Heart left ventricle (tissue), 16 donors: ENCODE measurements at places on chromosomes 1 and 21. TPM values are rescaled to one million over a fixed set of nuclear protein-coding genes. Genes with fewer than 3 reads are reported as not detected.

- H3K4me3 ChIP-seq = no peak overlapping the region
- H3K27ac ChIP-seq = no peak overlapping the region
- no peaks in the 10 kb centered on the region for H3K36me3 ChIP-seq
- no peaks in the 10 kb centered on the region for H3K4me1 ChIP-seq
- no peak for DNase-seq
These were observed 618.3 kb downstream of the SMYD3 start for GRCh38 chr1:245888809-245889208.

- H3K27ac ChIP-seq = no peak overlapping the region
- DNase-seq = no peak
- H3K36me3 ChIP-seq = no peaks in the 10 kb centered on the region
- no peak overlapping the region for H3K4me3 ChIP-seq
- H3K4me1 ChIP-seq = no peaks in the 10 kb centered on the region
These were observed 351.4 kb downstream of the NUF2 start for GRCh38 chr1:163672976-163673758.

- no peaks in the 10 kb centered on the region for H3K4me1 ChIP-seq
- no peak overlapping the region for H3K27ac ChIP-seq
- H3K4me3 ChIP-seq = no peak overlapping the region
- DNase-seq = no peak
- H3K27me3 ChIP-seq = no peaks in the 10 kb centered on the region
- no peaks in the 10 kb centered on the region for H3K36me3 ChIP-seq
These were observed 41.3 kb upstream of the ARHGEF10L start for GRCh38 chr1:17498214-17498613.

- no peaks in the 10 kb centered on the region for H3K27me3 ChIP-seq
- DNase-seq = no peak
- no peak overlapping the region for H3K4me3 ChIP-seq
- H3K36me3 ChIP-seq = no peaks in the 10 kb centered on the region
- H3K4me1 ChIP-seq = no peaks in the 10 kb centered on the region
These were observed 202.5 kb downstream of the TTLL7 start for GRCh38 chr1:83796409-83796808.

DNA sequence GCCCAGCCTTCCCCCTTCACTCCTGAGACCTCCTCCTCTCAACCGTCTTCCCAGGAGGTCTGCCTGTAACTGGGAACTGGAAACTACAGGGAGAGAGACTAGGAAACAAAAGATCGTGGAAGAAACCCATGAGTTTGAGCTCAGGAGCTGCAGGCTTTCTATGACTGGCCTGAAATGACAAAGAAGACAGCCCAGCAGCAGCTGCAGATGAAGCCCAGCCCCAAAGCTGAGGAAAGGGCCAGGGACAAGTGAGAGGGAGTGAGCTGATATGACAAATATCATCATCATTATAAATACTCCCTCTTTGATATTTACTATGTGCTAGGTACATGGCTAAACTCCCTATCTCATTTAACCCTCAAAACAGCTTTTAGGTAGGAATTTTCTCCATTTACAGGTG is 142.6 kb upstream of the CTTNBP2NL start:
- no peak overlapping the region for H3K27ac ChIP-seq
- H3K36me3 ChIP-seq = no peaks in the 10 kb centered on the region
- no peaks in the 10 kb centered on the region for H3K27me3 ChIP-seq

GRCh38 chr1:37714689-37715088 is 22.4 kb downstream of the CDCA8 start:
- no peak overlapping the region for H3K27ac ChIP-seq
- no peaks in the 10 kb centered on the region for H3K4me1 ChIP-seq
- no peaks in the 10 kb centered on the region for H3K27me3 ChIP-seq
- no peak for DNase-seq
- no peaks in the 10 kb centered on the region for H3K36me3 ChIP-seq

DNA sequence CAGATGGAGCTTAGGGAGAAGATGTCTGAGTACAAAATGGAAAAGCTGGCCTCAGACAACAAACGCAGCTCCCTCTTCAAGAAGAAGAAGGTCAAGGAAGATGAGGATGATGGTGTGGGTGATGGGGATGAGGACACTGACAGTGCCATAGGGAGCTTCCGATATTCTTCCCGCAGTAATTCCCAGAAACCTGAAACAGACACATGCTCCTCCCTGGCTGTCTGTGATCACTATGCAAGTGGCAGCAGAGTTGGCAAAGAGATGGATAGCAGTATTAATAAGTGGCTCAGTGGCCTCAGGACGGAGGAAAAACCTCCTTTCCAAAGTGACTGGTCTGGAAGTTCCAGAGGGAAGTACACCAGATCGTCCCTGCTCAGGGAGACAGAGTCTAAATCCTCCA is 33.8 kb downstream of the STYXL2 start:
- peaks cover 58% of the 10 kb centered on the region for H3K36me3 ChIP-seq
- no peak overlapping the region for H3K27ac ChIP-seq
- DNase-seq = no peak

DNA sequence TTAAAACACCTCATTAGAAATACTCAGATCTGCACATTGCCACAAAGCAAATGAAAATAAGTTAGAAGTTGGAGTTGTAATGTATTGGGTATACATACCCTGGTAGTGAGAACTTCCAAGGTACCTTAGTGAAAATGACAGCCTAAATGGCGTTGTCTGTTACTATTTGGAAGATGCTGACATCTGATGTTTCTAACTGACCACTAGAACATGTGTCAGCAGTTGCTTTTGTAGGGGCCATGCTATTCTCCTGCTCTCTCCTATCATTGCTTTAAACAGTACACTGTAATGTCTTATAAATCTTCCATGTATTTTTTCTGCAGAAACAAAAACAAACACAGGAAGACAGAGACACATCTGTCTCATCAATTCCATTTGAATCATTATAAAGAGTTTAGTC is 40.1 kb downstream of the LAMC1 start:
- H3K4me3 ChIP-seq = no peak overlapping the region
- H3K27me3 ChIP-seq = no peaks in the 10 kb centered on the region
- DNase-seq = no peak
- H3K36me3 ChIP-seq = no peaks in the 10 kb centered on the region

- no peak for DNase-seq
- H3K4me3 ChIP-seq = no peak overlapping the region
- H3K4me1 ChIP-seq = no peaks in the 10 kb centered on the region
- no peaks in the 10 kb centered on the region for H3K36me3 ChIP-seq
- H3K27me3 ChIP-seq = no peaks in the 10 kb centered on the region
- no peak overlapping the region for H3K27ac ChIP-seq
These were observed 93.0 kb upstream of the TTC34 start for GRCh38 chr1:2894381-2895041.

GRCh38 chr21:37917612-37918011 is 1.4 kb upstream of the KCNJ6 start:
- no peaks in the 10 kb centered on the region for H3K36me3 ChIP-seq
- DNase-seq = no peak
- H3K4me1 ChIP-seq = peaks cover 17% of the 10 kb centered on the region
- H3K27ac ChIP-seq = no peak overlapping the region
- H3K4me3 ChIP-seq = no peak overlapping the region

- H3K4me1 ChIP-seq = peaks cover 20% of the 10 kb centered on the region
- no peak overlapping the region for H3K4me3 ChIP-seq
- H3K36me3 ChIP-seq = peaks cover 46% of the 10 kb centered on the region
- H3K27me3 ChIP-seq = no peaks in the 10 kb centered on the region
- H3K27ac ChIP-seq = no peak overlapping the region
These were observed 14.1 kb downstream of the TTC3 start for GRCh38 chr21:37087188-37087587.

- no peak overlapping the region for H3K4me3 ChIP-seq
- peaks cover 10% of the 10 kb centered on the region for H3K27me3 ChIP-seq
- no peaks in the 10 kb centered on the region for H3K36me3 ChIP-seq
- peaks cover 9% of the 10 kb centered on the region for H3K4me1 ChIP-seq
- H3K27ac ChIP-seq = no peak overlapping the region
These were observed 11.1 kb upstream of the ATF3 start for GRCh38 chr1:212597487-212597886.

GRCh38 chr1:86138746-86139145 is 17.8 kb downstream of the COL24A1 start:
- H3K4me3 ChIP-seq = no peak overlapping the region
- no peaks in the 10 kb centered on the region for H3K27me3 ChIP-seq
- no peak for DNase-seq
- no peak overlapping the region for H3K27ac ChIP-seq
- no peaks in the 10 kb centered on the region for H3K36me3 ChIP-seq
- H3K4me1 ChIP-seq = no peaks in the 10 kb centered on the region

- peaks cover 5% of the 10 kb centered on the region for H3K4me1 ChIP-seq
- peaks cover 11% of the 10 kb centered on the region for H3K36me3 ChIP-seq
- no peaks in the 10 kb centered on the region for H3K27me3 ChIP-seq
- no peak overlapping the region for H3K27ac ChIP-seq
- no peak for DNase-seq
- H3K4me3 ChIP-seq = no peak overlapping the region
These were observed 99.8 kb downstream of the SNX7 start for GRCh38 chr1:98761219-98761865.

- no peak overlapping the region for H3K4me3 ChIP-seq
- no peaks in the 10 kb centered on the region for H3K27me3 ChIP-seq
- no peak overlapping the region for H3K27ac ChIP-seq
- no peaks in the 10 kb centered on the region for H3K36me3 ChIP-seq
These were observed 41.0 kb upstream of the ST6GALNAC5 start for GRCh38 chr1:76826072-76826845.

GRCh38 chr1:201702936-201703335 is 126.0 kb upstream of the IPO9 start:
- peaks cover 27% of the 10 kb centered on the region for H3K4me1 ChIP-seq
- H3K27ac ChIP-seq = peak overlapping the region; percentile 72
- no peaks in the 10 kb centered on the region for H3K36me3 ChIP-seq
- H3K27me3 ChIP-seq = no peaks in the 10 kb centered on the region
- H3K4me3 ChIP-seq = no peak overlapping the region

DNA sequence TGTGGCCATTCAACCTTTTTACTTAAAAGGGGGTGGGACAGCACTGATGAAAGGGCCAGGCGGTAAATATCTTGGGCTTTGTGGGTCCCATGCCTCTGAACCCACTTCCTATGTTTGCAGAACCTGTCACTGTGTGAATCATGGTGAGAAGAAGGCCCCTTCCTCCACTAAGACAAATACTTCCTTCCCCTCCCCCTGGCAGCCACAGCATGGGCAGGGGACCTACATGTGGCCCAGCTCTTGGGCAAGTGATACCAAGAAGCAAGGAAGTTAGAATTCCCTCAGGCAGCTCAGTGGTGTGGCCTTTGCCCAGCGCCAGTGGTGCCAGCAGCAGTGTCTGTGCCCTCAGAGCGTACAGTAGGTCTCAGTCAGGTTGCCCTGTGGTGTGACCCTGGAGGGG is 168.6 kb downstream of the TRIM33 start:
- H3K27me3 ChIP-seq = no peaks in the 10 kb centered on the region
- DNase-seq = no peak
- H3K4me1 ChIP-seq = peaks cover 9% of the 10 kb centered on the region
- no peak overlapping the region for H3K27ac ChIP-seq
- no peaks in the 10 kb centered on the region for H3K36me3 ChIP-seq

DNA sequence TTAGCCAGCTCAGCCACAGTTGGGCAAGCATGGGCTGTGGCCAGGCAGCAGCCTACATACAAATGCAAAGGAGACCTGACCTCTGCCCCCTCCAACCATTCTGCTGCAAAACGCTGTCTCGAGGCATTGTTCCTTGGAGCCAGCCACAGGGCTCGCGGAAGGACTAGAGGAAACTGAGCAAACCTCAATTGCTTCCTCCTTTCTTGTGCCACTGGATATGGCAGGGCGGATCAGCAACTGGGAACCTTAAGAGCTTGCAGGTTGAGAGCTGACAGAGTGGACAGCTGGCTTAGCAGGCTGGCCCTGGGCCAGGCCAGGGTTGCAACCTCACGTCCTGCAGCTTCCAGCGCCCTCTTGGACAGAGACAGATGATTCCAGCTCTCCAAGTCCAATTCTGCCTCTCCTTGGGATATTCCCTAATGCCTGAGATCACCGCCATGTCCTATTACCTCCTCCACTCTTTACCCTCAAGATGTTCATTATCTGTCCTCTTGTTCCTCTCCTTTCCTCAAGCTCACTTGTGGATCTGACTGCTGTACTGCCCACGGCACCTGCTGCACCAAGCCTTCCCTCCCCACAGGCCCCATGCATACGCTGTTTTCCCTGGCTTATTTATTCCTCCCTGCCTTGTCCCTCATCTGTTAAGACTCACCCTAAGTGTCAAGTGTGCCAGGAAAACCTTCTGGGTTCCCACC is 67.5 kb downstream of the SDC3 start:
- no peak overlapping the region for H3K27ac ChIP-seq
- H3K27me3 ChIP-seq = no peaks in the 10 kb centered on the region
- DNase-seq = peak; percentile 63
- peaks cover 18% of the 10 kb centered on the region for H3K4me1 ChIP-seq
- H3K36me3 ChIP-seq = no peaks in the 10 kb centered on the region

GRCh38 chr21:28540514-28540913 is 452.2 kb downstream of the LTN1 start:
- H3K27ac ChIP-seq = no peak overlapping the region
- no peak overlapping the region for H3K4me3 ChIP-seq
- no peak for DNase-seq
- no peaks in the 10 kb centered on the region for H3K36me3 ChIP-seq
- no peaks in the 10 kb centered on the region for H3K27me3 ChIP-seq

DNA sequence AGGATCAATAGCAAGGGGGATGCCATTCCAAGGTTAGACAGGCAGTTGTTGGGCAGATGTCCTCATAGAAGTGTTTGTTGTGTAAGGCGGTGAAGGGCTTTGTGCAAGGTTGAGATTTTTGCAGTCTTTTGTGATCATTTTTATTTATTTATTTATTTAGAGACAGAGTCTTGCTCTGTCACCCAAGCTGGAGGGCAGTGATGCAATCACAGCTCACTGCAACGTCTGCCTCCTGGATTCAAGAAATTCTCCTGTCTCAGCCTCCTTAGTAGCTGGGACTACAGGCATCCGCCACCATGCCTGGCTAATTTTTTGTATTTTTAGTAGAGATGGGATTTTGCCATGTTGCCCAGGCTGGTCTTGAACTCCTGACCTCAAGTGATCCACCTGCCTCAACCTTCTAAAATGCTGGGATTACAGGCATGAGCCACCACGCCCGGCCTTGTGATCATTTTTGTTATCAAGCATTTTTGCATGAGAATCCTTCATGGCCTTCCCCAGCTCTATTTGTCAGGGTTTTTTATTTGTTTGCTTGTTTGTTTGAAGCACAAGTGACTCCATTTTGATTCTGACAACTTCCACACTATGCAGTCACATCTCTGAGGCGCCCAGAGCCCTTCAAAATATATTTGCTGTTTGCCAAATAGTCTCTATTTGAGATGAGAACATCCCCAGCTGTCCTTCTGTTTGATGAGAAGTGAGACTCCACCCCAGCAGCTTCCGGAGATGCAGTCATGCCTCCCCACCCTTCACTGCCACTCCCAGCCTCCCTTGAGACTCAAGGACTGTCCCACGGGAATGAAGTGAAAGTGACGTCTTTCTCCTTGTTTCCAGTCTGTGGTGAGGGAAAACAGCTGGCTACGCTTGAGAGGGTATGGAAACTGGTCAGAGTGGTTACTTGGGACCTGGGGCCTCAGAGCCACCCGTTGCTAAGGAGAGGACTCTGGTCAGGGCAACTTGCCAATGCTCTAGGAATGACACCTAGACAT is 38.0 kb downstream of the TMEM50B start:
- H3K4me1 ChIP-seq = peaks cover 21% of the 10 kb centered on the region
- H3K27ac ChIP-seq = peak overlapping the region; percentile 51
- H3K4me3 ChIP-seq = no peak overlapping the region

The ARHGEF2 gene
- 44.6 TPM for total RNA-seq

The MTARC1 gene
- 6.4 TPM for total RNA-seq

The DRAXIN gene
- total RNA-seq = 0.10 TPM

The FCRL4 gene
- not detected for total RNA-seq

The C8B gene
- not detected for total RNA-seq

The TAS1R1 gene
- not detected for total RNA-seq

The BEND5 gene
- 3.0 TPM for total RNA-seq

The TAF13 gene
- total RNA-seq = 56.1 TPM

The GBP6 gene
- 0.10 TPM for total RNA-seq

The GNAT2 gene
- total RNA-seq = not detected

The PPIAL4G gene
- 0.11 TPM for total RNA-seq

The JAM2 gene
- total RNA-seq = 43.6 TPM
